DND-41 (cell line): ENCODE measurements at places on chromosomes 12 and 14.

DNA sequence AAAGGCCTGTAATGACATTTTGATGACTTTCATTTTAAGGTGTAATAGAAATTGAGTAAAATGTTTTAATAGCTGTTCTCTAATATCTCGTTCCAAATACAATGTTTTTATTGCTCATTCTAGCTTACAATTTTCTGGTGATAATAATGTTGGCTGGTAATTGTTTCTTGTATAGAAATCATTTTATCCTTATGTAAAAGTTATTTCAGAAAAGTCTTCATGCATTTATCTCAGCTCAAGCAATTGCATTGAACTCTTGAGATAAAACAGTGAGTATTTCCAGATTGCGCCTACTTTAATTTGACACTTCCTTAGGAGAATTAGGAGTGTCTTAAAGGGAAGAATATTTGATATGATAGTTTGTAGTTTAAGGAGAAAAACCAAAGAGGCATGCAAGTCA is 4.0 kb downstream of the RMST start:
- DNase-seq: no peak

DNA sequence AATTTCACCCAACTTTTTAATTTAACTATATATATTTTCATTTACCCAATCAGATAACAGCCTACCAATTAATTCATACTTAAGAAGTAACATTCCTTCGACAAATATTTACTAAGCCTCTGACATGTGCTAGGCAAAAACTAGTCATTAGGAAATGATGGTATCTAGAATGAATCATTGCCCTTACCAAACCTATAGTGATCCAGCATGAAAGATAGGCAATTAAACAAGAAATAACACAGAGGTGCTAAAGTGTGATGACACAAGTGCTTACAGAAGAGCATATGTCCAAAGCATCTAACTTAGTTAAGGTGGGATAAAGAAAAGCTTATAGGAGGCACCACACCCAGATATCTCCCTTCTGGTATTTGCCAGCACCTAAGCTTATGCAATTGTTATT is 166.5 kb upstream of the RASSF8 start:
- DNase-seq: no peak

- DNase-seq: no peak
Measured at GRCh38 chr14:77989441-77989991, 180.7 kb upstream of the NRXN3 start.

DNA sequence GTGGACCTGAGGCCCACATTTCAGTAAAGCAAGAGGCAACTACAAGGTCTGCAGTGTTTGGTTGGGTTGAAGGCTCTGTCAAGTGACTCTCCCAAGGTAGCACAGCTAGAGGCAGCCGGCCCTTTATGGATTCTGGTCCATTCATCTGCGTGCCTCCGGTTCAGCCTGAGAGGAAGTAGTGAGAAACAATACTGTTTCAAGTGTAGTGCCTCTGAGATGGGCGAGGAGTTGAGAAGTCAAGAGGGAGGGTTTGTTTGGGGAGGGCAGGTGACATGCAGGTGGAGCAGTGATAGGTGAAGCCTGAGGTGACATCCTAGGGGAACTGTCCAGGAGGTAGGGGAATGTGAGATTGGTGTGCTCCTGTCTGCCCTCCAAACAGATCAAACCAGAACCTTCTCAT is 933.5 kb downstream of the VRK1 start:
- no peak for DNase-seq

- no peak for DNase-seq
Measured at GRCh38 chr14:69244946-69245345, 15.0 kb upstream of the GALNT16 start.

DNA sequence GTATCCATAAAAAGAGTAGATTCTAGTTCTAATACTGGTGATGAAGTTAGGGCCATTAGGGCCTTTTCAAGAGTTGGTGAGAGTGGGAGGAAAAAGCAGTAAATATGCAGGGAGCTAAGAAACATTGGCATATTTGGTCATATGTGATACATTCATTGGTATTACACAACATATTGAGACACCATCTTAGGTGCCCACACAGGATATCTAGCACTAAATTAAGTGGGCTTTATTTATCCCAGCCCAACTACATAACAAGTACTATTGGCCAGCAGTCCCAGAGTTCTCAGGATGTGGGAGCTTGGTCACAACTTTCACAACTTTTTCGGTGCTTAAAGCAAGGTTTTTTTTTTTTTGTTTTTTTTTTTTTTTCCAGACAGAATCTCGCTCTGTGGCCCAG is 2.0 kb upstream of the ING4 start:
- DNase-seq: no peak

DNA sequence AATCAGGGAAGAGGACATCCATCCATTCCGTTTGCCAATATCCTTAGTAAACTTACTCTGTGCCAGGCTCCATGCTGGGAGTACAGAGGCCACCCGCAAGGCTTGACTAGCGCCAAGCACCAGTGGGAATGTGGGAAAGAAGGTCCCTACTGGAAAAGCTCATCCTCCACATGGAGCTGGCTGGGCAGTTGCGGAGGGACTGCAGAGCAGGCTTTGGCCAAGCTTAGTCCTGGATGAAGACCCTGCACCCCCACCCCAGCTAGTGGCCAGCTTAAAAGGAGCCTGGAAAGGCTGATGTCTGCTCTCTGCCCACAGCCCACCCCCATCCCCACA is 22.4 kb upstream of the EIF2B2 start:
- no peak for DNase-seq

- DNase-seq: no peak
Measured at GRCh38 chr12:127656266-127656665, 610.7 kb upstream of the TMEM132C start.

DNA sequence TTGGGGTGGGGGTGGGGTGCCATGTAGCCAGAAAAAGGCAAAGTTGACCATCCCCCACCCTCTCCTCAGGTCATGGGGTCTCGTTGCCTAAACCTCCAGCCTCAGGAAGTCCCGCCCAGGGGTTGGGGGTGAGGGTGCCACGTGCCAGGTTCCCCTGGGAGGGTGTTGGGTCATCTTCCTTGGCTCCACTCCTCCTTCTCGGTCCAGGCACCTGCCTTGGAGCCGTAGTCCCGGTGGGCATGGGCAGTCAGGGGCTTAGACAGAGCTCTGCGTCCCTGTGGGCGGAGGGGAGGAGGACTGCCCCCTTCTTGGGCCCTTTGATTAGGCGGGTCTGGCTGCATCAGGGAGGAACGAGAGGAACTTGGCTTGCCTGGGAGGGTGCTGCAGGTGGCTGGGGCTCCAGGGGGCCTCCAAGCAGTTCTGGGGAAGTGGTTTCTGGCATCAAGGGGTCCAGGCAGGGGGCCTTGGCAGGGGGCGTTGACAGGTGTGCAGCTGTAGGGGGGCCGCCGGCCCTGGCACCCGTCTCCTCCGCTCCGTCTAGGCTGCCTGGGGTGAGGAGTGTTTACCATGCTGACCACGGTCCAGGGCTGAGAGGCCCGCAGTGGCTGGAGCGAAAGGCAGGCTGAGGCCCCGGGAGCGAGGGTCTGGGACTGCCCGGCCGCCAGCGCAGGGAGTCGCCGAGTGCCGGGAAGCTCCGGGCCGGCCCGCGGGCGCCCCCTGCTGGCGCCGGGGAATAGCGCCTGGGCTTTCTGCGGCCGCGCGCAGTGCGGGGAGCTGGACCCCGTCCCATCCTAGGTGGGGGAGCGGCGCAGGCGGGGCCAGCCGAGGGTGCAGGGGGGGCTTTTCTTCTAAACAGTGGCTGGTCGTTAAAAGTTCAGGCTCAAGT is 7.9 kb downstream of the SETD1B start:
- DNase-seq: peak; percentile 93

DNA sequence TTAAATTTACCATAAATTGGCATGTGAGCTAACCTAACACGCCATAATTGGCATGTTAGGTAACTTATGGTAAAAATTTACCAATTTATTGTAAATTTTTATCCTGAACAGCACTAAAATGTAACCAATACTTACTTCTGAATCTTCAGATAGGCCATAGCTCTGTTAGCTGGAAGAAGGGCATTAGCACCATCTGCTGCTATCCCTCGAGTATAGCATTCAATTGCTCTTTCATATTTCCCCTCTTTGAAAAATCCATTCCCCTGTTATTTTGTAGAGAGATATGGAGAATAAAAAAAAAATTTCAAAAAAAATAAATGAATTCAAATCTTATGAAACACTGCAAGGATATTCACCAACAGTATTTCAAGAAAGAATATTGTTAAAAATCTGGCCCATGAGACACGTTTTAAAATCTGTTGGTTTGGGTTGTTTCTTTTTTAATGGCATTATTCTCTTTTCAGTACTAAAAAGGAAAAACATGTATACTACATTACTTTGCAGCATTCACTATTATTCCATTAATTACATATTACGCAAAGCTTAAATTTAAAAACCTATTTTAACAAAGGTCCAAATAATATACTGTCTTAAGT is 19.1 kb downstream of the RPAP3 start:
- peak; percentile 30 for DNase-seq

GRCh38 chr12:132562489-132563021 is 47.8 kb downstream of the LRCOL1 start:
- DNase-seq: no peak

GRCh38 chr14:68755016-68755353 is 37.9 kb downstream of the ZFP36L1 start:
- no peak for DNase-seq

- no peak for DNase-seq
Measured at GRCh38 chr12:117010693-117011451, 88.3 kb downstream of the TESC start.

DNA sequence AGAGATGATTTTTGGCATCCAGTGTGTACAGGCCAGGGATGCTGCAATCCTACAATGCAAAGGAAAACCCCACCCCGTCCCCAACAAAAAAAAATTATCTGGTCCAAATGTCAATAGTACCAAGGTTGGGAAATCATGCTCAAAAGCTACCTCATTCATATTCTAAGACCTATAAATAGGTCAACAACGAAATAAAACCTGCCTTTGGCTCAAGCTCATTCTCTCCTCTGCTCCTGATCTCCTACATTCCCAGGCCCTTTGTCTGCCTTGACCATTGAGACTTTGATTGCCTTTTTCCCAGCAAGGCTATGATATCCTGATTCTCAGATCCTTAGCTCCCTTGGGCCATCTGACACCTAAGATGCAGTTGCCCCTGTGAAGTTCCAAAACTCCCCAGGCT is 30.0 kb downstream of the ANKS1B start:
- DNase-seq: no peak

GRCh38 chr12:74641694-74642093 is 104.1 kb downstream of the ATXN7L3B start:
- no peak for DNase-seq

GRCh38 chr14:88386256-88386794 is 868 bp downstream of the SPATA7 start:
- DNase-seq: no peak

DNA sequence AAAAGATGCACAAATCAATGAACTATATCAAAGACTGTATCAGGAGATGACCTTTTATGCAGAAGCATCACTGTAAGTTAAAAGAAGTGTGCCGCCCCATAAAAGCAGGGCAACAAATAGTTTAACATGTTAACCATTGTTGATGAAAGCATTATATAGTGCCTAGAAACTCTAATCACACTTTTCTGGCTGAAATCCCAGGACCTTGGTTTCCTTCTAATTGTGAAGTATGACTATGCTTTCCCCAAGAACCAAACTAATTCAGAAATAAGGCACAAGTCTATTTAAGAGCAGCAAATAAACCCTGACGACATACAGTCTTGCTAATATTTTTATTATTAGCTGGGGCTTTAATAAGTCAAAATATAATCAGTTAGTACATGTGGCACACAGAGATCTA is 21.7 kb downstream of the RACGAP1 start:
- DNase-seq: no peak

DNA sequence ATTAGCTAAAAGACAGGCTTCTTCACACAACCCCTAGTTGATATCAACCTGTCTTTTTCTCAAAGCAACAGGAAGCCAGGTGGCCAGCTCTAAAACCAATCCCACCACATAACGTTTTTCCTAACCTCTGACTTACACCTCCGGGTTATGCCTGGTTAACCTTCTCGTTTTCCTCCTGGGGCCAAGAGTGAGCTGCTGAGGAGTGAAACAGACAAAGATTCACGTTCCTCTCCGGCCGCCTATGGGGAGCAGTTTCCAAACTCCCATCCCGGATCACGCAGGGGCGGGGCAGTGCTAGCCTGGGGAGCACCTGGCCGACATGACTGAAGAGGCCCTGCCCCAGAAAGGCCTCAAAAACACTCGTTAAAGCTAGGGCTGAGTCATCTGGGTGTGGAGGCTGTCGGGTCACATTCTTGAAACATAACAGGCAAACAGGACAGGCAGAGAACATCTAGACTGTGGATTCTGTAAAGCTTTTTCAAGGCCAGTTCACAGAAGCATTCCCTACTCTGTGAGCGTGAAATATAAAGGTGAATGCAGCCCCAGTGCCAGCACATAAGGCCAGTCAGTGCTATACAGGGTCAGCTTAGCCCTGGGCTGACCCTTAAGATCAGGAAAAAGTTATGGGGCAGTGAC is 25.9 kb upstream of the LGALS3 start:
- no peak for DNase-seq

- DNase-seq: no peak
Measured at GRCh38 chr12:66971816-66972215, 292.9 kb upstream of the GRIP1 start.

GRCh38 chr12:90268574-90268973 is 559.9 kb upstream of the ATP2B1 start:
- DNase-seq: no peak

DNA sequence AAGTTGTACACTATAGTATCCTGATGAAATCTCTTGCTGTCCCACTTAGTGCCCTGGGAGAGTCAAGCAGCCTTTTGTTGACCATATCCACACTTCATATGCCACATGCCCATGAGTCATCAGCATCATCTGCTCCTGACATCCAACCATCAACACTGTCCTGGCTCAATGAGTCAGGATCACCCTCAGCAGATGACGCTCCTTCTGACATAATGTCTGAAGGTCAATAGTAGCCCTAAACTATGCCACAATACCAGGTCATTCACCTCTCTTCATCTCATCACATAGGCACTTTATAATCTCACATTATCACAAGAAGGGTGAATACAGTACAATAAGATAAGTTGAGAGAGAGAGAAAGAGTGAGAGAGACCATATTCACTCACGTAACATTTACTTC is 369.0 kb upstream of the FAR2 start:
- no peak for DNase-seq

DNA sequence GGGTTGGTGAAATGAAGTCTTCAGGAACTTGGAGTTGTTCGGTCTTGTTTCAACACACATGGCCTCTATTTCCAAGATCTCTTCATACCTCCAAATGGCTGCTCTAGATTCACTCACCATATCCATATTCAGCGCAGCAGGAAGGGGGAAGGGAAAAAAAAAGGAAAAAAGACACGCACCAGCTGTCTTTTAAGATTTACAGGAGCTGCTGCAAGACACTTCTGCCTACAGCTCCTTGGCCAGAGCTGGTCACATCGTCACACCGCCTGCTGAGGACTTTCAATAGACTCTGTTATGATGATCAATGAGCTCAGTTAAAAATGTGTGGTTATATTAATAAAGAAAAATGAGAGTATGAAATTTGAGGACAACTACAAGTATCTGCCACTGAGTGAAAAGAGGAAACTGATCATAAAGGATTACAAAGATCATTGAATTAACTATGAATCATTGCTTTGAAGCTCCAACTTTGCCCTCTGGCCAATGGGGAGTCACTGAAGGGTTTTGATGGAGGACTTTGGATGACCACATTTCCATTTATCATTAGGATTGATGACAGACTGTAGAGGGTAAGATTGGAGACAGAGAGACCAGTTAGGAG is 182.1 kb upstream of the HMGA2 start:
- no peak for DNase-seq

GRCh38 chr14:82445810-82446570 is 912.3 kb upstream of the SEL1L start:
- no peak for DNase-seq

GRCh38 chr12:124481257-124481750 is 86.1 kb downstream of the NCOR2 start:
- DNase-seq: no peak

GRCh38 chr12:6420364-6420763 is 24.4 kb upstream of the CD27 start:
- no peak for DNase-seq

GRCh38 chr12:124921200-124922031 is 7.0 kb upstream of the UBC start:
- DNase-seq: peak; percentile 76
